HuH-7.5 (cell line): ENCODE measurements at places on chromosomes 11 and 22.

- DNase-seq: no peak
Observed at GRCh38 chr11:44987506-44987905, 36.8 kb upstream of the TP53I11 start.

GRCh38 chr11:118396097-118396501, 5.3 kb upstream of the ATP5MG start:
- no peak for DNase-seq

GRCh38 chr11:40405614-40406013, 1053.8 kb downstream of the LRRC4C start:
- no peak for DNase-seq

- DNase-seq: no peak
Observed at GRCh38 chr11:103541186-103541795, 432.1 kb downstream of the DYNC2H1 start.

DNA sequence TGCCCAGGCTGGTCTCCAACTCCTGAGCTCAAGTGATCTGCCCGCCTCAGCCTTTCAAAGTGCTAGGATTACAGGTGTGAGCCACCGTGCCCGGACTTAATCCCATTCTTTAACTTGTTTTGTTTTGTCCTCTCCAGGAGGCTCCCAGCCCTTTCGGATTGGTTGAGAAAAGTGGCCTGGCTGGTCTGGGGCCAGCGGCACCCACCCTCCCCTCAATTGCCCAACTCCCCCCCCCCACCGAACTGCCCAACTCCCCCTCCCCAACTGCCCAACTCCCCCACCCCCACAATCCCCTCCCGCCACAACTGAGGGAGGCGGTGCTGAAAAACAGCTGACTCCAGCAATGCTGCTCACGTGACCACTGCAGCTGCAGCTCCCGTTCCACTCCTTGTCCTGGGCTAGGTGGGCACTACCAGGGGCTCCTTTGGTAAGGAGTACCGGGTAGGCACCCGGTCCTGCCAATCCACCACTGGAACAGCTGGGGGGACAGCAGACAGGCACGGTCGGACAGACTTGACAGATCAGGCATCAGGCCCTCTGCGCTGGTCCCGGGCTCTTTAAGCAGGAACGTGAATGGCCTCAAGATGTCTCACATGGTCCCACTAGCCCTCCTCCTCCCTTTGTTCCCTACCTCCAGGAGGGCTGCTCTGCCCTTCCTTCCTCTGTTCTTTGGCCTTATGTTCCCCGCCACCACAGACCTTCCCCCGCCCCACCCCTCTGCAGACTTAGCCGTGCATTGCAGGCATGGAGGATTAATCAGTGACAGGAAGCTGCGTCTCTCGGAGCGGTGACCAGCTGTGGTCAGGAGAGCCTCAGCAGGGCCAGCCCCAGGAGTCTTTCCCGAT, at the start of gene TCN2:
TCN2 (plus strand) TSS at position 720 of the 845 bp plus-strand sequence. CDS start 158 bp downstream, outside the sequence.
- DNase-seq: peak; percentile 71

GRCh38 chr22:41524809-41525449, 19.3 kb downstream of the POLR3H start:
- DNase-seq: no peak

GRCh38 chr22:34805771-34806170, 260.2 kb upstream of the ISX start:
- DNase-seq: no peak

GRCh38 chr11:79019975-79020374, 420.9 kb downstream of the TENM4 start:
- no peak for DNase-seq

DNA sequence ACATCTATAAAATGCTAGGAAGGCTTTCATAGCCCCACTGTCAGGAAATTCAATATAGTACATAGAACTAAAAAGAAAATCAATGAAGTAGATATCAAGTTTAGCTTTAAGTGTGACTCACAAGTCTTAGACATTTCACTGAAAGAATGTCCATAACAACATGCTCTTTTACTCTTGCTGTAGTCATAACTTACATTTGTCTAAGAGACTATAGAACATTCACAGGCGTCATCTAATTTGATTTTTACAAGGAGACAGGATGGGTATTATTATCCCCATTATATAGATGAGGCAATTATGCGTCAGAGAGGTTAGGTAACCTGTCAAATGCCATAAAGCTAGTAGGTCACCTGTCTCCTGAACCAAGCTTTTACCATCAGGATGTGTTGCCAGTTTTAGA, 36.9 kb downstream of the BDNF start:
- DNase-seq: no peak

DNA sequence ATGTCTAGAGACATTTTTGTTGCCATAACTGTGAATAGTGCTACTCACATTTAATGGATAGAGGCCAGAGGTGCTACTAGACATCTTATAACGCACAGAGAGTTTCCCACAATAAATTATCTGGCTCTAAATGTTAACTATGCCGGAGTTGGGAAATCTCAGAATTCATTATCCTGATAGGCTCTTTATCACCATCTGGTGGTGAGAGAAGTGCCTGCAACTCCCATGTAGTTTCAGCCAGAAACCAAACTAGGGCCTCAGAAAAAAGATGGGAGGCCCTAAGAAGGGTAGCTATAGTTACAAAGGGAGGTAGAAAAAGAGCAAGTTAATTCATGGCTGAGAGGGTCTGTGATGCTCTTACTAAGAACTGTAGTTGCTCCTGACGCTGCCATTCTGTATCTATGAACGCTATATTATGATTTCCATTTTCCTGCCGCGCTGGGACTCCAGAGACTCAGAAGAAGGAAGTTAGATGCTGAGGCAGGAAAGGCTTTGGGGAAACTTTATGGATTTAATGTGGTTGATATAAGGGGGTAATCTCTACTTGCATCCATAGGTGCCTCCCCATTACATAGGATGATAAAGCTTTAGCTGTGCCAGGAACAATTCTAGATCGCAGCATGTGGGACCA, 22.9 kb upstream of the MRPL17 start:
- DNase-seq: peak; percentile 14

- no peak for DNase-seq
Observed at GRCh38 chr11:15742626-15743519, 613.5 kb downstream of the SOX6 start.

DNA sequence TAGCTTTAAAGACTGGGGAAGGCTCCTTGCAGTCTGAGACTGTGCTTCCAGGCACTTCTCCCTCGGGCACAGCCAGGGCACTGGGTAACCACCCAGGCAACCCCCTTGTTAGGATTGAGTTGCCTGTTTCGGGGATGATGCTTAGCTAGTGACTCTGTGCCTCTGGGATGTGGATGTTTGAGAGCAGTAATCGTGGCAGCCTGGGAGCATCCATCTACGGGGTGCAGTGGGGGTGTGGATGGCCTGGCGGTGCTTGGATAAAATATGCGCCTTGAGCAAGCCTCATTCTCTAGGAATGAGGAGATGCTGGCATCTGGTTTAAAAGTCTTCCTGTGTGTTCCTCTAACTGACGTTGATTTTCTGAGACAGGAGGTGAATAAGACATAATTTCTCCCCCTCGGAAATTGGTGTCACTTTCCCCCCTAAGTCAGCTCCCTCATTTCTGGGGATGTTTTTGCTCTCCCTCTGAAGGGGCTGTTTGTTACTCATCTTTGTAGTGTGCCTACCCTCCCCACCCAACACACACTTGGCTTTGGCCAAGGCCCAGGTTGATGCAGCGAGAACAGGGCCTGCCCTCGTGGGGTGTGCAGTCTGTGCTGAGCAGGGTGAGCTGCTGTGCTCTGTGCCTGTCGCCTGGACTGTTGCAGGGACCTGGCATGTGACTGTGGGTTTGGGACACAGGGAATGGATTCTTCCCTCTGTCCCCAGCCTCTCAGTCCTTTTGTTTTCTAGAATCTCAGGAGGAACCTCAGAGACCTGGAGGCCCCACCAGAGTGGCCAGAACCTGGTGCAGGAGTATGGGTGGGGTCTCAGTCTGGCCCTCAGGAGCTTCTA, 2.0 kb downstream of the GNAZ start:
- no peak for DNase-seq

DNA sequence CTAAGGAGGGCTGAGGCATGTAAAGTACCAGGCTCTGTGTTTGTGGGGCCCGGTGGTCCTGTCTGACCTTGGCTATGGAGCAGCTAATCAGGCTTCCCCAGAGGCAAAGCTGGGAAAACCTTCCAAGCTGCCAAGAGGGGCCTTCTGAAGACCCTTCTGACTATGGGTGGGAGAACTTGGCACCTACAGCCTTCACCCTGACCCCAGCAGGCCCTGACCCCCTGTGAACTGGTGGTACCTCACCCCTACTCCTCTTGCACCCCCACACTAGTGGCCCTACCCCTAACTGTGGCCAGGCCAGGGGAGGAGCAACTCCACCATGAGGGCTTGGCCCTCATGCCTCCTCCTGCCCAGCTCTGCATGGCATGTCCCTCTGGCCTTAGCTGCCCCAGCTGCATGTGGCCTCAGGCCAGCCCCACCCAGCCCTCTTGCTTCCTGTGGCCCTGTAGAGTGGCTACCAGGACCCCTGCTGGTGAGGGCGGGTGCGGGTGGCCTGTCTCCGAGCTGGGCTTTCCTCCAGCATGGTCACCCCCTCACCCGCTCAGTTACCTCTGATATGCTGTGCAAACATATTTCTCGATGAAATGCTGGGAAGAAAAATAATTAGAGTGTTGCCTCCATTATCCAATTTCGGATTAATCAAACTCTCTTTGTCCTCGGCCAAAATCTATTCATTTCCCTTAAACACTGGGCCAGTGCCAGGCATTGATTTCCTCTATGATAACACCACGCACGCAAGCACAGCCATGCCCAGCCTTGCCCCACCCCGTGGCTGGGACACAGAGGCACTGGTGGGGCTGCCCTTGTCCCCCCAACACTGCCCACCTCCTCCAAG, 7.5 kb downstream of the GNAZ start:
- DNase-seq: no peak

DNA sequence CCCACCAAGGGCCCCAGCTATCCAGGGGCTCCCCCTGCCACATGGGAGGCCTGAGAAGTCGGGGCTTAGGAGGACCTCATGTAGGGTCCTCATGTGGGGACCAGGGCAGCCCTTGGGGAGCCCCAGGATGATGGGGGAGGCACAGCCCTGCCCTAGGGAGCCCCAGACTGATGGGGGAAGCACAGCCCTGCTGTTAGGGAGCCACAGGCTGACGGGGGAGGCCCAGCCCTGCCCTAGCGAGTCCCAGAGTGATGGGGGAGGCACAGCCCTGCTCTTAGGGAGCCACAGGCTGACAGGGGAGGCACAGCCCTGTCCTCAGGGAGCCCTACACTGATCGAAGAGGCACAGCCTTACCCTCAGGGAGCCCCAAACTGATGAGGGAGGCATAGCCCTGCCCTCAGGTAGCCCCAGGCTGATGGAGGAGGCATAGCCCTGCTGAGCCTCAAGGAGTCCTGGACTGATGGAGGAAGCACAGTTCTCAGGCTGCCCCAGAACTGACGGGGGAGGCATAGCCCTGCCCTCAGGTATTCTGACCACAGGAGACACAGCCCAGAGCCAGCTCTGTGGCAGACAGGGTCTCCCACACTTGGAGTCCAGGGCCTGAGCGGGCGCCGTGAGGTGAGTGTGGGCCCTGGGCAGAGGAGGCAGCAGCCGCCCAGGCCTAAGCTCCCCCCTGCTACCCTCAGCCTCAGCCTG, 10.8 kb downstream of the PRR33 start:
- no peak for DNase-seq

- DNase-seq: no peak
Observed at GRCh38 chr11:88531831-88532230, 194.3 kb upstream of the CTSC start.

DNA sequence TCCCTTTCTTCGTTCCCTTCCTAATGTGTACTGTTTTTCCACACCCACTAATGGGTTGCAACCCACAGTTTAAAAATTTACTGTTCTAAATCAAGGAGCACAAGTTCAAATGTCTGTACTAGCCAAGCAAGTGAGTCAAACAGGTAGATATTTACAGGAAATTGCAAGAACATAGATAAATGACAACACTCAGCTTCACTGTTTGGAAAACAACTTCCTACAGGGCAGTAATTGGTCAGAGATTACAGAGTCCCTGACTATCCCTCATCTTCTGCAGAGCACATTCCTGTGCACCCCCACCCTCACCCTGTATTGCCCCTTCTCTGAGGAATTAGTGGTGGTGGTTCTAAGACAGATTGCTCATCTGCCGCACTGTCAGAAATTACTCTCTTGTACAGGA, 1.9 kb downstream of the SERPING1 start:
- DNase-seq: no peak

GRCh38 chr11:122804161-122804560, 34.1 kb upstream of the CRTAM start:
- DNase-seq: no peak

DNA sequence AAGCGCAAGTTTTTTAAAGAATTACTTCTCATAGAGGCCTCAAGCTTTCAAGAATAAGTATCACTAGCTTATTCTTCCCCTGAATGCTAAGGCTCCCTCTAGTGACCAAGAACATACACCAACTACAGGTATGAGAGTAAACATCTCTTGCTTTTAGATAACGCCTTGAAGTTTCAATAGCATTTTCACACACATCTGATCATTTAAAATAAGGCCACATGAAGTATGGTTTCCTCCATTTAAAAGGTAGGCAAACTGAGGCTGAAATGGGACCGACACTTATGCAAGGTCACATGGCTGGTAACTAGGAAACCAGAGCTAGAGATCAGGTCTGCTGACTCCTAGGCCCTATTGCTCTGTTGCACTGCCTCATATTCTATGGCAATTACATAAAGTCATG, 66.5 kb downstream of the CCDC34 start:
- peak; percentile 45 for DNase-seq

- no peak for DNase-seq
Observed at GRCh38 chr11:28114731-28115130, 6.5 kb downstream of the METTL15 start.

DNA sequence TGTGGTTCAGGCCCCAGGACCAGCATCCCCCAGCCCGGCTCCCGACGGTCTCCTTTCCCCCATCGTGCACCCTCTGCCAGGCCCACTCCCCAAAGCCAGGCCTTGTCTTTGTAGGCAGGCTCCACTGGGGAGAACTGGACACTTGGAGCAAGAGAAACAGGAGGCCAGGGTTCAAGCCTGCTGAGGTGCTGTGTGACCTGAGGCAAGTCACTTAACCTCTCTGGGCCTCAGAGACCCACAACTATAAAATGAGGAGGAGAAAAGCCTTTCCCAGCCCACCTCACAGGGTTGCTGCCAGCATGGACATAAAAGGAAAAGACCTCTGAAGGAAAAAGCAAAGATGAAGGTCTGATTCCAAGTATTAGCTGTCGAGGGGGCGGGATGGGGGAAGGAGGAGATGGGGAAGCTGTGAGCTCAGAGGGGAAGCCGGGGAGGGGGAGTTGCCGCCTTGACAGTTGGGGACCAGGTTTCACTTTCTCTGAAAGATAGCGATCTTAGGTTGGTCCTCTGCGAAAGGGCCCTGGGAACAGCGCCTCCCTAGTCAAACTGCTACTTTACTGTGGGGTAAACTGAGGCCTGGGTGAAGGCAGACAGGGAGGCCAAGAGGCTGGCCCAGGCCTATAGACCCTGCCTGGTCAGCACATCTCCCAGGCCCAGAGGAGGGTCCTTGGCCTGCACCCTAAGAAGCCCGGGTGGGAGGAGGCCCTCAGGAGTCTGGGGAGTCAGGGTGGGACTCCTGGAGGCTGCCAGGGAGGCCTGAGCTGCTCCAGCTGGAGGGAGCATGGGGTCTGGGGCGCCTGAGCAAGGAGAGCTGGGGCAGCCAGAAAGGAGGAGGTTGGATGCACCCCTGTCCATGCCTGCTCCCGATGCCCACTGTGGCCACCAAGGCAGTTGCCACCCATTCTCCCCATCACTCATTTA, 991 bp upstream of the OSM start:
- DNase-seq: no peak
